ENCODE measurements at places on chromosomes 4 and X.

DNA sequence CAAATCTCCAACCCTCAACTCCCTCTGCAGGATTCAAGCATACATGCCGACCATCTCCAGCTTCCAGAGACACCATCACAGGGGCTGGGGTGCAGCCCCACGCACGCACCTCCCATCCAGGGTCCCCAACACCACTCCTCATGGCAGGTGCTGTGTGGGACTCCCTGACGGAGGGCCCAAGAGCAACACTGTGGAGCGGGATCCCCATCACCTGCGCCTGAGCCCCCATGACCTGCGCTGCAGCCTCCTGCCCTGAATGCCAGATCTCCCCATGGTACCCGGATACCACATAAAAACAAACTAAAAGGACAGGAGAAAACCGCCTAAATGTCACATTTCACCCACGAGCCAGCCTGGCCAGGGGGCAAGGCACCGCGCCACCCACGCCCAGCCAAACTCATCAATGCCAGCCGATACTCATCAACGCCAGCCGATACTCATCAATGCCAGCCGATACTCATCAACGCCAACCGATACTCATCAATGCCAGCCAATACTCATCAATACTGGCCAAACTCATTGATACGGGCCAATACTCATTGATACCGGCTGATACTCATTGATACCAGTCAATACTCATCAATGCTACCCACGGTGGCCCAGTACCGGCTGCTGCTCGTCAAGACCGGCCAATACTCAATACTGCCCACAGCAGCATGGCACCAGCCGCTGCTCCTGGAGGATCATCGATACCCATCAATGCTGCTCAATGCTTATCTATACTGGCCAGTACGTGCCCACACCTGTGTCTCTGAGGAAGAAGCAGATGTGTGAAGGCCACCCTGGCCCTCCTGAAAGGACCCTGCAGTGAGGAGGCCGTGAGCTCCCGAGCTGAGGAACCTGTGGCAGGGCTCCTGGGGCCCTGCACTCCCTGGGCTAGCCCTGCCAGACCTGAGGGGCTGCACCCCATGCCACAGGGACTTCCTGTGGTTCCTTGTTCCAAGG, 6.2 kb downstream of the CTBP1 start:
- no peak for DNase-seq

- DNase-seq: no peak
These were observed 28.0 kb upstream of the PACRGL start for GRCh38 chr4:20672262-20672661.

- DNase-seq: no peak
These were observed 6.3 kb downstream of the KLF3 start for GRCh38 chr4:38670109-38670901.

DNA sequence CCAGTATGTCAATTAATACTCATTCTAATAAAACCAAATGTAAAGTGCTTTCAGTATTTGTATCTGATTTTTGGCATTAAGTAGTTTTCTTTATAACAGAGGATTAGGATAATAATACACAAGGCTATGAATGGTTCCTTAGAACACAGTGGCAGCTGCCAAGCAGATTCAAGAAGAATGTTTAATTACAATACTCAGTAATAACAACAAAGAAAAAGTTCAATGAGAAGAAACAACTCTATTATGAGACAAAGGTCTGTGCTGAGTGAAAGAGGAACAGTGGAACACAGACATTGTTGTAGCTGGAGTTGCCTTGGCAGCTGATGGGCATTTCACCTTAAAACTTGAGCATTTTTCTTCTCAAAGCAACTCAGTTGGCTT, 502.6 kb upstream of the NR3C2 start:
- DNase-seq: no peak

DNA sequence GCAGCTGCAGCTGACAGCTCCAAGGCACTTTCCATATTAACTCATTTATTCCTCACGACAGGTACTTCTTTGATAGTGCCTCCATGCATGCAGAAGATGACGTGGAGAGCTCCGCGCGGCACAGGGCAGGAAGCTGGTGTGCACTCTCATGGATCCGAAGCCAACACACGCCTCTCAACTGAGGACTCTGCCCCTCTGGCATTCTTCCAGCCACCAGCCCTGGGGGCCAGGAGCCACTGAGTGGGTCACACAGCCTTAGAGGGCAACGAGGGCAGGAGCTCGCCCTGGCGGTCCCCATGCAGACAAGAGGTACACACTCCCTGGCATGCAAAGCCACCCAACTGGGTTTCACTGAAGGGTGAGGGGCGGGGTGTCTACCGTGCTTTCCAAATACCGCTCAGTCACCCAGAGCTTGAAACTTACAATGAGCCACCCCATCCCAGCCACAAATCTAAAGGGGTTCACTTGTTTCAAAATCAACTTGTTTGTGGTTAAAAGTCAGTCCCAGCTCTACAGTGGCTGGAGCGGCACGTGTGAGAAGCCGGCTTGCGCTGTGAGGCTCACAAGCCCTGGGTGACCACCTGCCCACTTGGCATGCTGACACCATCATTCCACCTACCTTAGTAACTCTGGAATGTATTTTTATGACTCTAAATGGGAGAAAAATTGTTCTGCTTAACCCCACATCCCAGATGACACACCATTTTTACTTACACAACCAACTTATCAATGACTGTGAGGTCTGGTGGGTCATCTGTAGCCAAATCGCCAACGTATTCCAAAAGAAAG, 16.2 kb downstream of the NOP14 start:
- no peak for DNase-seq

- DNase-seq: no peak
These were observed 169.2 kb upstream of the IL15 start for GRCh38 chr4:141467225-141467624.

GRCh38 chr4:23881052-23881501, 8.8 kb downstream of the PPARGC1A start:
- DNase-seq: no peak

DNA sequence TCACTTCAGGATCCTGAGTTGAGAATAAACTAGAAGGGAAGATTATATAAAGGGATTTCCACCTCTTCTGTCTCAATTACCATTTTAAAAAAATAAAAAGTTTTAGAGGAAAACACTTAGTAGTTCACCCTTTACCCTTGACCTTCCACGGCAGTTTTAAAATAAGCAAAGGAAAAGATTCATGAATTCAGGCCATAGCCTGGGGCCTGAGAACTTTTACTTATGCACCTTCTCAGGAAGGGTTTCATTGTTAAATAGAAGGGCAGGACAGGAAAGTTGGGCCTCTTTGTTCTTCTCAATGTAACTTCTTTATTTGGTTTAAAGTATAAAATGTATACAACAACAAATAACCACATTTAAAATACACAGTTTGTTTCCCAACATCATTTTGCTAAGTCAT, 54.9 kb downstream of the PKD2 start:
- no peak for DNase-seq

DNA sequence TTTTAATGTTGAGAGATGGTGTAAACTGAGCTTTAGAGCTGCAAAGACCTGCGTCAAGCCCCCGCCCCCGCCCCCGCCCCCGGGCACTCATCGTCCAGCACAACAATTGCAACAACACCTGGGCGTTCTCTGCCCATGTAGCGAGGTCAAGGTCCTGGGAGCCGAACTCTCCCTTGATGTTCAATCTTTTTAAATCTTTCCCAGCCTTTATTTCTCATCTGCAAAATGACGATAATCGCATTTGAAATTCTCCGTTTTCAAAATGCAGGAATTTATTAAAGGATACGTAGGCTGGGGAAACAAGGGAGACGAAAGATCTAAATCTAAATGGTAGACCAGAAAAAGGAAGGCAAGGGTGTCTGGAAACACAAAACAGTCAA, 648 bp upstream of the MSMO1 start:
- no peak for DNase-seq

DNA sequence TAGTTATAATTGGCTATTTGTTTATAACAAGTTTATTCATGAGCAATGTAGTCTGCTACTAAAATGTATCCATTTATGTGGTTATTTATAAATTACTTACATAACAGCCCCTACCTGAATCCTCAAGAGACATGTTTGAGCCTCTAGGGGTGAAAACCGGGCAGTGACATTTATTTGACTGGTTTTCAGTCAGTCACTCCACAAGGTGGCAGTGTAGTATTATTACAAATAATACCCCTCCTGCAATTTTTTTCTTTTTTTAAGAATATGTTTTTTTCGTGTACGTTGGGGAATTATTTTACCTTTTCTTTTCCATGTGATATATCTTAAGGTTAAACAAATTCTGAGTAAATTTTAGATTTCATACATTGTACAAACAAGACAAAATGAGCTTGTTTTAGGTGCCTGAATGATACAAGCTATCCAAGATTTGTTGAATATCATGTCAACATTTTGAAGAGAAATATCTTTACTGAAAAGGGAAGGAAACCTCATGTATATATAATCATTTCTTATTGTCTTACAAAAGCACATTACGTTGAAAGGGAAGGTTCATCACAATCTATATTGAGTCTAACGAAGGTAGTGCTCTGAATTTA, 598.7 kb upstream of the TECRL start:
- no peak for DNase-seq

DNA sequence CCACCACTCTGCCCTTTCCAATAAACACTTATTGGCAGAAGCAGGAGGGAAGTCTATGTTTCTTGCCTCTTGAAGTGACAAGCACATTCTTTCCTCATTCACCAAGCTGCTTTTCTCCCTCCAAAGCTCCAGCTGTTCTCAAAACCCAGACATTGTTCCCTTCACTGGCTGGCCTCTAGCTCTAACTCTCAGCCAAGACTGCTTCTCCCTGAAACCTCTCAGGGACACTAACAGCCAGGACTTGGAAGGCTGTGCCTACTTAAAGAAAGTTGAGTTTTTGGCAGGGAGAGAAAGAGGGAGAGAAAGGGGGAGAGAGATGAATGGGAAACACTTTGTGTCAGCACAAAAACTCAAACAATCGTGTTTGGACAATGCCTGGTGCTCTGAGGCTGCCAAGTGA, 99.5 kb downstream of the COX18 start:
- peak; percentile 70 for DNase-seq

GRCh38 chr4:2478229-2478628, 9.3 kb downstream of the RNF4 start:
- DNase-seq: no peak

DNA sequence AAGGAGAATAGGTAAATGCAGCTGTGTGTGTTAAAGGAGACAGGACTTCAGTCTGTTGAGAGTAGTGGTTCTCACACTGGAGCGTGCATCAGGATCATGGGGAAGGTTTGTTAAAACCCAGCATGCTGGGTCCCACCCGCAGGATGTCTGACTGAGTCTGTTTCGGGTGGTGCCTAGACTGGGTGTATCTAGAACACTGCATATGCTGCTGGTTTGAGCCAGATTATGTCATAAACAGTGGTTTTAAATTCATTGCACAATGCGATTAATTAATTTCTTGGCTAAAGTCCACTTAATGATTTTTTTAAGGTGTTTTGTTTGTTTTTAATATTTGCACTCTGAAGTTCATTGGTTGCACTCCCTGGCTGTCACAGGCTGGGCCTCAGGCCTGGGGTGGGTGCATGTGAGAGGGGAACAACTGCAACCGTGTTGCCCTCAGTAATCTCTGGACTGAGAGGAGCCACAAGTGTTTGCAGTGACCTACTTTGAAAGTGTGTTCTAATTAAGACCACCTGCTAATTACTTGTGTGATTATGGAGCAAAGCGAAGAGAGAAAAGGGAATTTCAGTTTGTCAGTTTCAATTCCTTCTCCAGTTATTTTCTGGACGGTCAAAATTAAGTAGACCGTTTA, 8.3 kb downstream of the HCCS start:
- DNase-seq: no peak

All from globus pallidus (tissue), 1 donor.